CD4-positive, alpha-beta T cell (primary cell): ENCODE measurements at places on chromosomes 5 and 9.
A peak's percentile ranks its signal among the peaks of the same experiment; 100 is the strongest.

GRCh38 chr5:122612901-122613300, 162.0 kb upstream of the SNX2 start:
- DNase-seq: no peak

GRCh38 chr5:40401284-40402006, 278.3 kb upstream of the PTGER4 start:
- DNase-seq: no peak

- DNase-seq: peak; percentile 25
These were observed 594 bp downstream of the FAM120A start for GRCh38 chr9:93451849-93452709.

- DNase-seq: no peak
These were observed 1578.3 kb downstream of the EFNA5 start for GRCh38 chr5:106092455-106092854.

- DNase-seq: no peak
These were observed 66.4 kb downstream of the OTULIN start for GRCh38 chr5:14730881-14731280.

DNA sequence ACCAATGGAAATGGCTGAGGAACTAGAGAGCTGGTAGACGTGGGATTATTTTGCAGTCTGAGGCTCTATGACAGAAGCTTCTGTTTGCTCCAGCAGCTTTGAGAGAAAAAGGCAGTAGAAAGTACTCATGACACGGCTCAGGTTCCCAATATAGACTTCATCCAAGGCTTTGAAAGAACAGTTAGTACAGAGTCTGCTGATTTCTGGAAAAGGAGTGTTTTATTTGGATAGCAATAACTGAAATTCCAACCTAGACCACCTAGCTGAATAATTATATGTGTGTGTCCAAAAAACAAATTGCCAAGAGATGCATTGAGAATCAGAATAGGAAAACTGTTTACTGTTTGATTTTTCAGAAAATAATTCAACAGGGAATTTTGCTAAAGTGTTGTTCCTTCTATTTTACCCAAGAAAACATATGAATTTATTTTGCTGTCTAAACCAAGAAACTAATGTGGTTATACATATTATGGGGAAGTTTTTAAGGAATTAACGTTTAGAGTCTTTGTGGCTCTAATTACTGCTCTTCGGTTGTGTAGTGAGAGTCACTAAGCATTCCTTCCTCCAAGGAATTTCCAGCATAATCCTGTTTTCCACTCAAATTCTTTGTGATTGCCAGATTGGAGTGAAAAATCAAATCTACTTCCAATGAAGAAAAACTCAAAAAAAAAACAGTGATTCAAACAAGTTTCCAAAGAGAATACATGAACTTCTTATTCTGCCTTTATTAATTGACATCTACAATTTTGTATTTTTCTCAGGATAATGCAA, 18.1 kb upstream of the MTX3 start:
- DNase-seq: no peak

- no peak for DNase-seq
These were observed 1.5 kb downstream of the LCN10 start for GRCh38 chr9:136740971-136741882.

GRCh38 chr9:94082553-94082952, 1.7 kb upstream of the PTPDC1 start:
- DNase-seq: no peak

DNA sequence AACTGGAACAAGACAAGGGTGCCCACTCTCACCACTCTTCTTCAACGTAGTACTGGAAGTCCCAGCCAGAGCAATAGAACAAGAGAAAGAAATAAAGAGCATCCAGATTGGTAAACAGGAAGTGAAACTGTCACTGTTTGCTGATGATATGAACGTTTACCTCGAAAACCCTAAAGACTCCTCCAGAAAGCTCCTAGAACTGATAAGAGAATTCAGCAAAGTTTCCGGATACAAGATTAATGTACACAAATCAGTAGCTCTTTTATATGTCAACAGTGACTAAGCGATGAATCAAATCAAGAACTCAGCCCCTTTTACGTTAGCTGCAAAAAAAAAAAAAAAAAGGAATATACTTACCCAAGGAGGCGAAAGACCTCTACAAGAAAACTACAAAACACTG, 306.6 kb downstream of the PLK2 start:
- DNase-seq: no peak

DNA sequence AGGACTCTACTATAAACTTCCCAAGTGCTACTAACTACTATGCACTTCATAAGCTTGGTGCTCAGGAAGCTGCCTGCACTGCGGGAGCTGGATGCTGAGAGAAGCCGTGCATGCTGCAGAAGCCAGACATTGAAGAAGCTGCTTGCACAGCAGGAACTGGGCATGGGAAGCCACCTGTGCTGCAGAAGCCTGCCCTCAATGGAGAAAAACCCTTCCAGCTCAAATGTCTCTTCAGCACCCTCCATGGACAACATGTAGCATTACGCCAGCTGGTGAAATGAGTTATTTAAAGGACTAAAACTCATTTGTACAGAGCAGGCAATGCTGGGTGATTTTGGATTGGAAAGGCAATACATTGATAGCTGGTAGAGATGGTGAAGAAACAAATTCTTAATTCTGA, 247.2 kb downstream of the KIF4B start:
- no peak for DNase-seq

DNA sequence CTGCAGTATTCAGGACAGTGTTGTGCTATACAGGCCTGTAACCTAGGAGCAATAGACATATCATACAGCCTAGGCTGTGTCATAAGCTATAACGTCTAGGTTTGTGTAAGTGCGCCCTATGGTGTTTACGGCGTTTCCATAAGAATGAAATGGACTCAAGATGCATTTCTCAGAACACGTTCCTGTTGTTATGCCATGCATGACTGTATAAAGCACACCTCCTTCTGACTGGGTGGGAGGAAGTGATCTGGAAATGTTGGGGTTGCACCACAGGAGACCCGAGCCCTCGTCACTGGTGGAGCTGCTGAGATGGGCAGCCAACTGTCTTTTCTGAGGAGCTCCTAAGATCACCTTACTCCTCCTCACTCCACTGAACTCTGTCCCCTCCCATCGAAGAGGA, 391.3 kb upstream of the DAP start:
- no peak for DNase-seq

DNA sequence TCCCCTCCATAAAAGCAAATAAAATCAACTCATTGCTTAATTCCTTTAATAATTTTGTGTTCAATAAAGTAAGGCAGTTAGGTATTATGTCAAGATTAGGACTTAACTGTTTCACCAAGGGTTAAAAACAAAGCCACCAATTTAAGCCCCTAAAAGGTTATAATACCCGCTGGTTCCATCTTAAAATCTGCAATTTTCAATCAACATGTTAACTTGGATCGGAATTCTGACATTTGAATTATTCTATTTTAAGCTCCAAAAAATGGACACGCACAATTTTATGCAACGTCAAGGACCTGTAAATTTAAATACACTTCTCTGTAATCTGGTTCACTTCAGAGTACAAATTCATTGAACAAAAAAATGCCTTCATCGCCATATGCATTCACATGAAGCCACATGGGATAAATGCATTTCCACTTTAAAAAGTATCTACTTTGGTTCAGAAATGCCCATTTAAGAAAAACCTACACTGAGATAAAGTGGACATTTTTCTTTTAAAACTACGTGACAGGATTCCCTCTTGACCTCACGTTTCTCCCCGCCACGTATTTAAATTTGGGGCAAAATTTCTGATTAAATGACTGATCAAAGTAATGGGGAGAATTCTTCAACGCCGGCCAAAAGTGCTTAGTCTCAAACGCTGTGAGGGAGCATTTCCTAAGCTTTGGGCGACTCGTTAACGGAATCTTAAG, 721 bp downstream of the GIN1 start:
- no peak for DNase-seq

DNA sequence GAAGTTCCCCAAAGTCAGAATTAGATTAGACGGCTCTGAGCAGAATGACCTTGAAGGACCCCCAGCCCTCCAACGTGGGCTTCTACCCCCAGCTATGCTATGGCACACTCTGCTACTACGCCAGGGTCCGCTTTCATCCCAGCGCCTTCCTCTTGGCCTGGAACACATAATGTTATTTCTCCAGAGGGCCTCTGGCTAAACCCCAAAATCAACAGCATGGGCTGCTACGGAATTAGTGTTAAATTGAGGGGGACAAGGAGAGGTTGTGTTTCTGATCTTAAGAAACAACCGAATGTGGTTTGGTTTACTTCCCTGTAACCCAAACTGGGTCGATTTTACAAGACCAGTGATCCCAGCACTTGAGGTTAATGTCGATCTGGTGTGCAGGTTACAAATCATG, 97.1 kb downstream of the ZNF618 start:
- DNase-seq: no peak

DNA sequence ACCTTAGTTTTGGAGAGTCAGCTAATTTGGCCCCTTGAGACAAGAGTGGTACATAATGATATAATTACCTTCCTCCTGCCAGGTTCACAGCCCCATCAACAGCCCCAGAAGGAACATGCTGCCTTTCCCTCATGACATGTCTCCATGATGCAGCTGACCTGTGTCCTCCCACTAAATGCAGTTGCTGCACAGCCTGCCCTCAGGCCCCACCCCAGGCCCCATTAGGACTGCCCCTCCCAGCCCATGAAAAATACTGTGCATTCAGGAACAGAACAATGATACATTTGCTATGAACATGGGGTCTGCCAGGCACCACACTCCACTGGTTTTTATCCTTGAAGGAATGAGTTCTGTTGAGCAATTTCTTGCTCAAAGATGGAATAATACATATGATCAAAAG, 176.4 kb downstream of the C5orf15 start:
- no peak for DNase-seq

GRCh38 chr9:82457298-82457697, 468.7 kb downstream of the SPATA31D1 start:
- DNase-seq: no peak

DNA sequence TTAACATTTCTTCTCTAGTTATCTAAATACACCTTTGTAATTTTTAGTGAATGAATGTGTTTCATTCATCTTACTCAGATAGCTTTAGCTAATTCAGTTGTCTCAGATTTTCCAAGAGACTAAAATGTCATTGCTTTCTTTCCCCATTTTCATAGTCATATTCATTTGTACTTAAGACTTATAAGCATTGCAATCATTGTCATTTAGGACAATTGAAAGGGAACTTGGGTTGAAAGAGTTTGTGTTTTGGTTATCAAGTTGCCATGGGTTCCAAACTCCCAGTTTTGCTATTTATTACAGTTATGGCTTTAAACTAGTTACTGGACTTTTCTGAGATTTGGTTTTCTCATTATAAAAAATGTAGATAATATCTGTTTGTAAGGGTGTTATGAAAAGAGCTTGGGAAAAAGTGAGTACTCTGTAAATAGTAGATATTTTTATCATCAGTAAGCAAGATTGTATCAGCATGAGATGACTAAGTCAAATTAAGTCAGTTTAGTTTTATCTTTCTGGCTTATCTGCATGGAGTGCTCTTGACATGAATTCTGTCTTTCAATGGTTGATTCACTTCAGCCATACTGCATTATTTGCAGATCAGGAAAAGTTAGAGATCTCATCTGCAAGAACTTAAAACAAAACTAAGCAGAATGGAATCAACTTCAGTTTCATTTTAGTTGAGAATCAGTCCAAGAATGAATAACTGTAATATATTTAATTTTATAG, 107.5 kb downstream of the PBX3 start:
- DNase-seq: no peak

GRCh38 chr9:116208417-116209232, 55.0 kb downstream of the PAPPA start:
- DNase-seq: no peak

DNA sequence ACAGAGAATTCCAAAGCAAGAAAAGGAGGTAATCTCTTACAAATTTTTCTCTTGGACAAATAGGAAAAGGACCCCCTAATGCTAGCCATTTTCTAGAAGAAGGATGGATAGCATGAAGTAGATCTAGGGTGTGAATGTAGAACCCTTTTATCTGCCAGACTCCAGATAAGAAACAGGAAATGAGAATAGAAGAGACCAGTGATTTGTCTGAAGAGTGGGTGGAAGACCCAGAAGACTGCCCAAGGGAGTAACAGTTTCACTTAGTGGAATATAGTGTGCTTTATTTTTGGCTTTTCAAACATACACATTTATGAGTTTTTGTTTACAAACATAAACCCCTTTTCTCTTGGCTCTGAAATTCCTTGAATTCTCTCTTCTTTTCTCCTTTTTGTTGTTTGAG, 25.0 kb downstream of the ECM2 start:
- no peak for DNase-seq

GRCh38 chr5:67149057-67149950, 47.3 kb downstream of the CD180 start:
- DNase-seq: no peak

DNA sequence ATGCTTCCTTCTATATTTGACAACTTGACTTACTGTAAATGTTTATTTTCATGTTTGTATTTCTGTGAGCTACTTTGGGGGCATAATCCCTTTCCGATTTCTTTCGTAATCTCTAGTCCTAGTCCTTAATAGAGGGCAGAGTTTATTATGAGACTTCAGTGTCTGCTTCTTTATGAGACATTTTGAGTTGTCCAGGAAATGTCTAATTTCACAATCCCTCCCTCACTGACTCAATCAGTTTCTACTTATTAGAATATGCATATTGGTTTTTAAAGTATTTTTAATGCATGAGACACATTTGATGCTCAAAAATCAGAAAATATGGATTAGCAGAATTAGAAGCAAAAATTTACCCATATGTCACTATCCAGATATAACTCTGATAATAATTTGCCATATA, 160.9 kb downstream of the FOCAD start:
- DNase-seq: no peak

- DNase-seq: no peak
These were observed 256.2 kb downstream of the FER start for GRCh38 chr5:109003928-109004327.

- no peak for DNase-seq
These were observed 103.0 kb upstream of the ERCC6L2 start for GRCh38 chr9:95772320-95773052.

DNA sequence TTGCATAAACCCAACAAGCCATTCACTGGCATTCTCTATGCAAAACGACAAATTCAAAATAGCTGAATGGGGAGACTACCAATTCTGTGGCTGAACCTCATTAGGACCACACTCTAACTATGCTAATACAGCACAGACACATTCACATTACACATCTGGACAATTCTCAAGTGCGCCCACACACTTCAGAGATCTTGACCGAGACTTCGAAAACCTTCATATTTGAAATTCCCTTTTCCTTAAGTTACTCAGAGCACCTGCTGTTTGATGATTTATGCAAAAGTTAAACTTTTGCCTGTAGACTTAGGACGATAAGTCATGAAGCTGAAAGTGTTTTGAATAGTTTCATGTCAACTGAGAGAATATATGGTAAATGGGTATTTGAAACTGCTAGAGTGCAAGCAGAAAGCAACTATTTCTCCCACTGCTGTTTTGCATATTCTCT, 111.9 kb downstream of the FBN2 start:
- DNase-seq: no peak

- DNase-seq: peak; percentile 23
These were observed 10.2 kb upstream of the TIFAB start for GRCh38 chr5:135462304-135462703.

- no peak for DNase-seq
These were observed 23.1 kb downstream of the ANP32B start for GRCh38 chr9:98006127-98006796.

GRCh38 chr5:21654-22233, 70.2 kb upstream of the PLEKHG4B start:
- no peak for DNase-seq
